ENCODE measurements at places on chromosomes 5 and 9. TPM values are rescaled to one million over a fixed set of nuclear protein-coding genes. Genes with fewer than 3 reads are reported as not detected.

The CNTLN gene
- total RNA-seq, result 0.94 TPM

The CARD19 gene
- 31.9 TPM for total RNA-seq

The SEMA6A gene
- total RNA-seq, result 0.61 TPM

The OBP2B gene
- not detected for total RNA-seq

The TEX48 gene
- total RNA-seq, result not detected

The PCDHGB3 gene
- total RNA-seq, result 3.8 TPM

The ZNF879 gene
- 13.2 TPM for total RNA-seq

The CDH9 gene
- total RNA-seq, result not detected

The EQTN gene
- not detected for total RNA-seq

DNA sequence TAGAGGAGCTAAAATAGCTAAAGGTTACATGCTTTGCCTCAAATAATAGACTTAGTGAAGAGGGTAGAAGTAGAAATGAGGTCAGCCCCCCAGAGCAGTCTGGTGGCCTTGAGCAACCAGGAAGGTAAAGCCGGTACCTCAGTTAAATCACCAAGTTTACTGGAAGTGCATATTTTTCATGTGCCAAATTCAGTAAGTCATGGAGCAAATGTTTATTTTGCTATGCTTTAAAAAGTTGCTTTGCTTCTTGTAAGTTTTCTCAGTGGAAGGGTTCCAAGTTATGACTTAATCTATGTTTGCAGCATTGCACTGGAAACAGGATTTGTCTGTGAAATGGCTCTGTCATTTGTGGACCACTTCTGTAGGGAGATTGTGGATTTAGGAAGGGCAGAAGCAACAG, 256.7 kb downstream of the ARRDC3 start:
- H3K27ac ChIP-seq, result no peak overlapping the region
- no peak overlapping the region for H3K4me3 ChIP-seq
- no peaks in the 10 kb centered on the region for H3K36me3 ChIP-seq
- H3K27me3 ChIP-seq, result no peaks in the 10 kb centered on the region
- no peaks in the 10 kb centered on the region for H3K4me1 ChIP-seq

DNA sequence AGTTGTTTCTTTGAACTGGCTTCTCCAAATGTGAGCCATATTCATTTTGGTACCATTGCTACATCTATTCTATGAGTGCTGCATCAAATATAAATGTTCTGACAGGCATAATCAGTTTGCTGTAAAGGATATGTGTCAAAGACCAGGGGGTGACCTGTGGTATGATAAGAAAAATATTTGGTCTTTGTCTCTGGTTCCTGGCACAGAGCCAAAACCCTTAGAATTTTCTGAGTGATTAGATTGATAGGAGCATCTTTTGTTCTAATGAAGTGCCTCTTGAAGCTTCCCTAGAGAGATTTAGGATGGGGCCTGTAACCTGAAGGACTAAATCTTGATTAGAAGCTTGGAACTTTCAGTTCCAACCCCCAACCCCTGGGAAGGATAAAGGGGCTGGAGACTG, 256.3 kb downstream of the NNT start:
- no peaks in the 10 kb centered on the region for H3K36me3 ChIP-seq
- no peak for DNase-seq
- no peak overlapping the region for H3K27ac ChIP-seq
- no peaks in the 10 kb centered on the region for H3K27me3 ChIP-seq
- H3K4me1 ChIP-seq, result no peaks in the 10 kb centered on the region

GRCh38 chr5:76174101-76174500, 90.9 kb downstream of the SV2C start:
- H3K27me3 ChIP-seq, result no peaks in the 10 kb centered on the region
- H3K4me1 ChIP-seq, result peaks cover 14% of the 10 kb centered on the region
- no peak for DNase-seq
- no peak overlapping the region for H3K27ac ChIP-seq

DNA sequence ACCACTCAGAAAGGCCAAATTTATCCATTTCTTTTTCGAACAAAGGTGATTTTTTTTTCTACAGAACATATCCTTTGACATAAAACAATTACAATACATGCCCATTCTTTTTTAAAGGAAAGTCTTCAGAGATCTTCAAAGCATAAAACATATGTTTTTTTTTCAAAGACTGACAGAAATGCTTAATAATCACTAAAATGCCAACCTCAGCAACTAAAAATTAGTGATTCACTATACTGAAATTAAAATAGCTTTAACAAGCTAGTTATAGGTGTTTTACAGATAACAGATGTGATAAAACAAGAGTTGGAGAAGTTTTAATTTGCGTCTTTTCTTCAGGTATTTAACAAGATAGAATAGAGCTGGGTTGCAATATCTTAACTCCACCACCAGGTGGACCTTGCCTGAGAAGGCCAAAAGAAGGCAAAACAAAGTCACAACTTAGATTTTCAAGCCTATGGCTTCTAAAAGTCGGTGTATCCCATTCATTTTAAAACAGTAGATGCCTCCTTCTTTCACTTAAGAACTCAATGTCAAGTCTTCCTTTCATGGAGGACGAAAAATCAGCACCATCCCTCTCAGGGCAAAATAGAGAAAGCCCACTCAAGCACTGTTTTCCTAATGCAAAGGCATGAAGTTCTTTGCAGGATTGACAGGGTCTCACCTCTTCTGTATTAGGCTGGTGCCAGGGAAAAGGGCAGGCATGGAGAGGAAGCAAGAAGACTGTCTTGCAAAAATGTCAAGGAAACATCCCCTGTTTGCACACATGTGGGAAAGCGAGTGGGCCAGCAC, 31.1 kb upstream of the CPLX2 start:
- no peaks in the 10 kb centered on the region for H3K27me3 ChIP-seq
- DNase-seq, result peak; percentile 36
- H3K4me1 ChIP-seq, result no peaks in the 10 kb centered on the region
- no peak overlapping the region for H3K27ac ChIP-seq
- no peaks in the 10 kb centered on the region for H3K36me3 ChIP-seq

GRCh38 chr5:156534085-156534484, 207.1 kb downstream of the SGCD start:
- H3K4me1 ChIP-seq, result no peaks in the 10 kb centered on the region
- DNase-seq, result no peak
- no peak overlapping the region for H3K4me3 ChIP-seq
- H3K36me3 ChIP-seq, result no peaks in the 10 kb centered on the region

DNA sequence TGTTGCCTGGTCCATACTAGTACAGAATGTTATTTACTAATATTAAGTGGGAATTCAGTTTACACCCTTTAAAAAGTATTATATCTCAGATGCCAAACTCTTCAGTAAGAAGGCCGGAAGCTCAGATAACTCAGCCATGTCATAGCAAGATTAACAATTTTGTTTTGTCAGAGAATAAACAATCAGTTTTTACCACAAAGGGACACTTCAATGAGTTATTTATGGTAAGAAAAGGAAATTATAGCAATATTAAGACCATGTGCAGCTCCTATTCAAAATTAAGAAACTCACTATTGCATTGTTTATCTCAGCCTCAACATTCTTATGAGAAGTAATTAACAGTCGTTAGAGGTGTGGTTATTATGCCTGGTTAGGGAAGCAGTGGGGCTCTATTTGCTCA, 13.1 kb upstream of the ARL15 start:
- no peak for DNase-seq
- H3K27me3 ChIP-seq, result no peaks in the 10 kb centered on the region
- no peak overlapping the region for H3K4me3 ChIP-seq
- H3K4me1 ChIP-seq, result no peaks in the 10 kb centered on the region
- no peaks in the 10 kb centered on the region for H3K36me3 ChIP-seq

DNA sequence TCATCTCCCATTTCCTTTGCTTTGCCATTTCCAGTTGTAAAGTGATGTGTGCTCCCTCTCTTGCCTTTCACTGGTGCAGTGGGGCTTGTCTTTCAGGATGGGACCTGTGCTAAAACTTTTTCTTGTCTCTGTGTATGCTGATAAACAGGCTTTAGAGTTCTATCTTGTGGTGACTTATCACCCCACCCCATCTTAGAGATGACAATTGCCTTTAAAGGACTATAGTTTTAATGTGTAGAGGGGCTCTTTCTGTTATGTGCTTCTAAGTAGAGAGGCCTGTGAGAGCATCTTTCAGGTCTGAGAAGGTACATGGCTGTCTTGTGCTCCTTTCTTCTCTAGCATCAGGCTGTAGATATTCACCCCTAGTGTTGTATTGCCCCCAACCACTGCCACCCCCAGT, 21.9 kb downstream of the MAN2A1 start:
- no peak overlapping the region for H3K27ac ChIP-seq
- no peak for DNase-seq
- H3K4me1 ChIP-seq, result no peaks in the 10 kb centered on the region
- H3K27me3 ChIP-seq, result no peaks in the 10 kb centered on the region
- no peak overlapping the region for H3K4me3 ChIP-seq

- H3K4me3 ChIP-seq, result no peak overlapping the region
- no peaks in the 10 kb centered on the region for H3K27me3 ChIP-seq
- H3K4me1 ChIP-seq, result no peaks in the 10 kb centered on the region
- H3K36me3 ChIP-seq, result no peaks in the 10 kb centered on the region
These were observed 37.4 kb upstream of the SSBP2 start for GRCh38 chr5:81788329-81788728.

DNA sequence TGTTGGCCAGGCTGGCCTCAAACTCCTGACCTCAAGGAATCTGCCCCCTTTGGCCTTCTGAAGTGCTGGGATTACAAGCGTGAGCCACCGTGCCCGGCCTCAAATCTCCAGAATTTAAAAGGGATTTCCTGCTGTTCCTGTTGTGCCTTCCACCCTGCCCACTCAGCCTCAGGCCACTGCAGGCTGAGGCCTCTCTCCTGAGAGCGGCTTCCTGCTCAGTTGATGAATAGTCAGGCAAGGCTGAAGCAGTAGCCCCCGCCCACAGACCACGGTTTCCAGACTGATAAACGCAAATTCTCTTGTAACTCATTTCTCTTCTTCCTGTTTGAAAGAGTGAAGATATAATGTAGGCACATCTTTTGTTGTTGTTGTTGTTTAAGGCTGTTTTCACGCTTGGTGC, 127.0 kb upstream of the PLCXD3 start:
- no peak for DNase-seq
- no peak overlapping the region for H3K27ac ChIP-seq
- no peak overlapping the region for H3K4me3 ChIP-seq
- no peaks in the 10 kb centered on the region for H3K36me3 ChIP-seq
- H3K27me3 ChIP-seq, result no peaks in the 10 kb centered on the region

- no peaks in the 10 kb centered on the region for H3K4me1 ChIP-seq
- H3K27ac ChIP-seq, result no peak overlapping the region
- H3K36me3 ChIP-seq, result no peaks in the 10 kb centered on the region
- H3K27me3 ChIP-seq, result no peaks in the 10 kb centered on the region
- no peak overlapping the region for H3K4me3 ChIP-seq
These were observed 196.8 kb upstream of the TRIM32 start for GRCh38 chr9:116490321-116490720.

- no peak overlapping the region for H3K4me3 ChIP-seq
- DNase-seq, result no peak
- H3K4me1 ChIP-seq, result no peaks in the 10 kb centered on the region
- H3K36me3 ChIP-seq, result no peaks in the 10 kb centered on the region
- no peak overlapping the region for H3K27ac ChIP-seq
These were observed 44.2 kb downstream of the SH3PXD2B start for GRCh38 chr5:172410160-172410559.

DNA sequence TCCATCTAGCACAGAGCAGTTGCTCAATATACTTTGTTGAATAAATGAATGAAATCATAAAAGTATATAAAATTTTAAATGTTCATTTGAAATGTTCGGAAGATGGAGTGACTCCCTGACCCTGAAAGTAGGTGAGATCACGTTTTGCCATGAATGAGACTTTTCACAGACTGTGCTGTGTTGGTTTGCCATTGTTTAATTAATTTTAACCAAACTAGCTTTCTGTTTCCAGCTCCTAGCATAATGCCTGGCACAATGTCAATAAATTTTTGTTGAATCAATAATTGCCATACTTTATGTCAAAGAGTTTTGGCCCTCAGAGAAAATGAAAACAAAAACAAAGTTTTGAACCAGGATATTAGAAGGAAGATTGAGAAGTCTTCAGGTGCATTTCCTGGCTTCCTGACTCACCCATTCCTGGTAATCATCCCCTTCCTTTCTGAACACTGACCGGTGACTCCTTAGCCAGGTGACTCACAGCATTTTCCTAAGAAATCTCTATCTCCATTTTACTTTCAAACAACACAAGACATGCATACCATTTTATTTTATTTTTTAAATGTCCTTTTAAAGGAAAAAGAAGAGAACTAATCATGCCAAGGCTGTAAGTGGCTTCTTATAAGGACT, 15.1 kb downstream of the SLC28A3 start:
- no peaks in the 10 kb centered on the region for H3K36me3 ChIP-seq
- H3K27me3 ChIP-seq, result no peaks in the 10 kb centered on the region
- no peaks in the 10 kb centered on the region for H3K4me1 ChIP-seq
- no peak overlapping the region for H3K27ac ChIP-seq
- no peak for DNase-seq
- no peak overlapping the region for H3K4me3 ChIP-seq

- peak; percentile 66 for DNase-seq
- no peak overlapping the region for H3K27ac ChIP-seq
- H3K27me3 ChIP-seq, result no peaks in the 10 kb centered on the region
- peaks cover 12% of the 10 kb centered on the region for H3K36me3 ChIP-seq
- no peaks in the 10 kb centered on the region for H3K4me1 ChIP-seq
These were observed 87.6 kb downstream of the ERP44 start for GRCh38 chr9:100011062-100011681.
